Transverse colon (tissue), 4 donors: ENCODE measurements at places on chromosomes 3 and 15. TPM values are rescaled to one million over a fixed set of nuclear protein-coding genes. Genes with fewer than 3 reads are reported as not detected.
A peak's percentile ranks its signal among the peaks of the same experiment; 100 is the strongest.

Gene CD80
- 13.8 TPM for total RNA-seq

Gene TTC23
- 9.4 TPM for total RNA-seq

Gene COPB2
- 71.0 TPM for total RNA-seq

Gene CSPG4
- 11.2 TPM for total RNA-seq

Gene POC1A
- 0.80 TPM for total RNA-seq

Gene GDPGP1
- total RNA-seq: 6.8 TPM

Gene PLA2G4F
- total RNA-seq: 74.2 TPM

Gene CX3CR1
- not detected for total RNA-seq

DNA sequence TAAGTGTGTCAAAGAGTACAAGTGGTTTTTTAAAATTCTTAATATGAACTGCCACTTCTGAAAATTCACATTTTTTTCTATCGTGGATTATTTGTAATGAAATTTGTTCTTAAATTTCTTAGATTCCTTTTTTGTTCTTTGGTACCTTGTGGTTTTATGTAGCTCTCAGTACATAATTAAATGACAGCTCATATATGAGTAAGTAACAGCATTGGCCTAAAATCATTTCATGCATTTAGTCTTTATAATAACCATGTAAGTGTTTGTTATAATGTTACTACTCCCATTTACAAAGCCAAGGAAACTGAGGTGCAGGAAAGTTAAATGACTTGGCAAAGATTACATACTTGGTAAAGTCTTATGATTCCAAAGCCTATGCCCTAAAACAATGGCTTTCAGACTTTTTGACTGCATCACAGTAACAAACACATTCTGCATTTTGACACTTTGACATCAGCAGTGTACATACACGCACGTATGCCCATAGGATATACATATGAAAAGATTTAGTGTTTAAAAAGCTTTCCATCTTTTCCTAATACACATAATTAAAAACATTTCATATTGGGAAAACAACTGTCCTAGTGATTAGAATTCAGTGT is 14.9 kb downstream of the SPRED1 start:
- DNase-seq: no peak

GRCh38 chr15:66578286-66578875 is 12.6 kb upstream of the LCTL start:
- DNase-seq: no peak

GRCh38 chr3:98990657-98991056 is 89.2 kb upstream of the DCBLD2 start:
- no peak for DNase-seq

DNA sequence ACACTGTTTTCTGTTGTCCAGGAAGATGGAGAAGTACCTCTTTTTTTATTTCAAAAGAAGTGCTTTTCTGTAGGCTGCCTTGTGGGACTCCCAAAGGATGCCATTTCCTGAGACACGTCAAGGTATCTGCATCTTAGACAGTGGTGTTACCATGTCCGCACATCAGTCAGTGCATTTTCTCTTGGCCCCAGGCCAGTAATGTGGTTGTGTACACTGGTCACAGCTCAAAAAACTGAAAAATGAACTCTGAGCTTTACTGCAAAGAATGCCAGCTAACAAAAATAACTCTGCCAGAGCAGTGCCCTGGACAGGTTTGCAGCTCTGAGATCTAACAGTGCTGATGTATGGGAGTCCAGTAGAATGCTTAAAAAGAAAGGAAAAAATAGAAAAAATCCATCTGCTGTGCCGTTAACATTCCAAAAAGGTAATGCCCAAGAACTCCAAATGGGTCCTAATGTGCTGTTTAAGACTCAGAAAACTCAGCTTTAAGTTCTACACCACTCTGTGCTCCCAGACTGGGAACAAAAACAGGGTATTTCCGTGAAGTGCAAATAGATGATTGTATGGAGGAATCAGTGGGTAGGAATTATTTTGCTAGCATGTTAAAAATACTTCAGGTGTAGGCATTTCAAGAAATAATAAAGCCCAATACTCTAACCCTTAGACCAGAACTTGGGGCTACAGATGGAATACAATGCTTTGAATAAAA is 315.9 kb downstream of the FEZF2 start:
- DNase-seq: no peak

- DNase-seq: no peak
Observed at GRCh38 chr15:42106288-42106687, 11.9 kb upstream of the PLA2G4D start.

GRCh38 chr3:171497468-171497867 is 37.3 kb upstream of the TNIK start:
- DNase-seq: no peak

DNA sequence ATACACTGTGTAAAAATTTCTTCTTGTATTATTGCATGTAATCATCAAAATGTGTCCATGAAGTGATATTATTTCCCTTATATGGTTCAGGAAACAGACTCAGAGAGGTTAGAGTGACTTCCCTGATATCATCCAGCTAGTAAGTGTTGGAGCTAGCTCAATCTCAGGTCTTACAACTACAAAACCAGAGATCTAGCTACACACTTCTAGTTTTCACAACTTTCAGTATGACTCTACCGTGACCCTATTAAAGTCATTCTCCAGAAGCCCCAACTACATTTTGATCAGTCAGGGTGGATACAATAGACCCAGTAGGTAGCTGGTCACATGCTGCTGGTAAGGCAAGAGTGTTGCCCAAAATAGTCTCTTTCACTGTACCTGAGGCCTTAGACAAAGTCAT is 165.3 kb downstream of the GOLIM4 start:
- no peak for DNase-seq

GRCh38 chr15:100096248-100096600 is 245.6 kb downstream of the ADAMTS17 start:
- no peak for DNase-seq

GRCh38 chr15:31758126-31758525 is 272.2 kb upstream of the CHRNA7 start:
- DNase-seq: peak; percentile 74

GRCh38 chr3:74479915-74480314 is 134.5 kb downstream of the CNTN3 start:
- DNase-seq: no peak

GRCh38 chr3:173932624-173933023 is 535.1 kb downstream of the NLGN1 start:
- no peak for DNase-seq
